NCI-H2081 treated with DMSO at 0.1 percent for 48 hours (cell line): ENCODE measurements at places on chromosomes 5 and 9.

GRCh38 chr9:63859475-63860215 is 1425.4 kb downstream of the FOXD4L5 start:
- no peak for DNase-seq

GRCh38 chr5:124825250-124825982 is 79.0 kb upstream of the ZNF608 start:
- no peak for DNase-seq

GRCh38 chr5:171463862-171464229 is 44.4 kb downstream of the FGF18 start:
- DNase-seq: no peak

DNA sequence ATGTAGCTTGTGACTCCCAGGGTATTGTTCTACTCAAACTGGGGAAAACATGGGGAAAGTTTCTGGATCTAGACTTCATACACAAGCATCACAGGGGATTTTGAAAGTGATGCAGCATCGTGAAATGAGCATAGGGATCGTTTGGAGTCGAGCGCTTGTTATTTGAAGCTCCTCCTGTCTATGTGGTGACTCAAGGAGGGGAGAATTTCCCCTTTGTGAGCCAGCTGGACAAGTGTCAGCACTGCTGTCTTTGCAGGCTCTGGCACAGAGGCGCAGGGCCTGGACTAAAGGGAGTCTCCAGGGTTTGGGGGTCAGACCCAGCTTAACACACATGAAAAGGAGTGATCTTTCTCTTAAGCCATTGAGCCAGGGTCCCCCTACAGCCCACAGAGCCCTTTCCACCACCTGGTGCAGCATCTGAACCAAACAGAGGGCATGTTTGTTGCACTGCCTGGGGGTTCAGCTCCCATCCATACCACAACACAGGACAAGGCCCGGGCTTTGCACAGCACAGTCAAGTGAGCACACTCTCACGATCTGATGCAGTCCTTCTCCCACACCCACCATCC is 51.0 kb downstream of the IRF1 start:
- no peak for DNase-seq

GRCh38 chr5:149166128-149166527 is 24.8 kb downstream of the ABLIM3 start:
- DNase-seq: no peak
